Effector CD8-positive, alpha-beta T cell (primary cell): ENCODE measurements at places on chromosomes 13 and 19.

DNA sequence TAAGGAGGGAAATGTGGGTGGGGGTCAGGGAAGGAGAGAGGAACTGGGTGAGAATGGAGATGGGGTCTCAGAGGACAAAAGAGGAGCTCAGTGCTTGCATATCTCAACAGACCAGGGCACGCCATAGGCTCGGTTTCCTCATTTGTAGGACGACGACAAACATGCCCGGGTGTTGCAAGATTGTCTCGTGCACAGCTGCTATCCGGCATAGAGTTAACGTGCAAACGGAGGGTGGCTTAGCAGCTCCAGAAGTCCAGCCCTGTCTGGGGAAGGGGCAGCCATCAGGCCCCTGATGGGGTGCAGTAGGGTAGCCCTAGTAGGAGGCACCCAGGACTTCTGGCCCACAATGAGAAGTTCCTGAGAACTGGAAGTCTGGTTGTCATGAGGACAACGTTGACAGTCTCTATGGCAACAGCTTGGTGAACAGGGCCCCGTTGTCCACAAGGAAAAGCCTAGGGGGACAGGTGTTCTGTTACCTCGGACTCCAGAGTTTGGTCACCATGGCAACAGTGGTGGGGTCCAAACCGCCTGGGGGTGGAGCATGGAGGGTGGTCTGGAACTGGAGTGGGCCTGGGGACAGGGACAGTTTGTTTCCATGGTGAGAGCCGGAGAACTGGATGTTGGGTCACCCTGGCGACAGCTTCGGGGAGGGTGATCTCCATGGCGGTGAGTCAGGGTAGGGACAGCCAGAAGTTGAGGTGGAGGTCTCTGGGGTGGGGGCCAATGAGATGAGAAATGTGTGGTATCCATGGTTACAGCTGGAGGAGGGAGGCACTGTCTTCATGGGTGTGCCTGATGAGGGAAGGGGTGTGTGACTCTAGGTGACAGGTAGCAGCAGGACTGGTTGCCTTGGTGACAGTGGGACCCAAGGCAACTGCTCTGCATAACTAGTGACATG lies 16.8 kb downstream of the TM6SF2 start:
- no peak for DNase-seq

GRCh38 chr13:101979825-101980224 lies 422.0 kb downstream of the FGF14 start:
- DNase-seq: no peak

GRCh38 chr19:56993851-56994250 lies 125.9 kb upstream of the USP29 start:
- DNase-seq: no peak

DNA sequence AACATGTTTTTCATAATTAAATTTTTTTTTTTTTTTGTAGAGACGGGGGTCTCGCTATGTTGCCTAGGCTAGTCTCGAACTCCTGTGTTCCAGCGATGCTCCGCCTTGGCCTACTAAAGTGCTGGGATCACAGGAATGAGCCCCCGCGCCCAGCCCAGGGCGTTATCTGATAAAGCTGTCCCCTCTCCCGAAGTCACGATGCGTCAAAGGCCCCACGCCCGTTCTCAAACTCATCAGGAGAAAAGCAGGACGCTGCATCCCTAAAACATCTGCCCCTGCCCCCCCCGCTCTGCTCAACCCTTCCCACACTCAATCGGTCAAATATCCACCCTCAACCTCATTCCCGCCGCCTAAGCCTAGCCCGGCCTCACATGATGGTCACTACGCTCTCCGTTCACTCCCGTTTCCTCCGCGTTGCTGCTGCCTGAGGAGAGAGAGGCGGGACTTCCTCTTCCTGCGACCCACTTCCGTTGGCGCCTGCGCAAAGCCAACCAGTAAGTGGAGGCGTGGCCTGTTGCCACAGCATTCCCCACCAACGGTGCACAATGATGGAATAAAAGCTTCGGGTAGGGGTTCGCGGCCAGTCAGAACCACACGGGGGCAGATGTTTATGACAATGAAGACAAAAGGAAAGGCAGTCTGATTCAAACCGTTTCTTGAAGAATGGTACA lies at the start of gene SNRPD2:
Gene SNRPD2, minus strand, starts transcription at position 438 of the 671 bp plus-strand sequence. Its CDS starts 65 bp downstream, at position 373.
- peak; percentile 90 for DNase-seq

DNA sequence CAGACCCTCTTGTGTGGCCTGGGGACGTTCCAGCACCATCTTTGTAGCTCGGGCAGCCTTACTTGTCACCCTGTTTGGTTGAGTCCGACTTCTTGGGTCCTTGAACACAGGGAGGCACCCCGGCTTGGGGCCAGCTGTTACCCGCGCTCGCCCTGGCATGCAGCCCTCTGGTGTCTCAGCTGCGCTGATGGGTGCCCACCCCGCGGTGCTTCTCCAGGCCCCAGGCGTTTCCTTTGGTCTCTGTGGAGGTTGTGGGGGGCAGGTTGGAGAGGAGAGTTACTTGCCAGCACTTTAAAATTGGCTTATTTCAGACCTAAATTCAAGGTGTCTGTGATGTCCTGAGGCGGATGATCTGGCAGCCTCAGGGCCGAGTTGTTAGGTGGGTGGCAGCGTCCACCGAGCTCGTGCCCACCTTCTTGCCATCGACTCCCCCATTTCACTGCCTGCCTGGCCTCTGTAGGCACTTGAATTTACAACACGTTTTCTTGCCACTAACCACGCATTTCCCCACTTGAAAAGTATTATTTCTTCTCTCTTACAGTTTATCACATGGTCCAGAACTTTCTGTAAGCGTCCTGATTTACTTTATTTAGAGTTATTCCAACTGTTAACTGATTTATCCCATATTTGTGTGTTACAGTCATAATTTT lies 16.9 kb downstream of the UBAC2 start:
- no peak for DNase-seq
